Adipocyte (in vitro differentiated cells): ENCODE measurements at places on chromosomes 2 and 18.

GRCh38 chr2:176066645-176067588 is 16.8 kb downstream of the EVX2 start:
- no peak for DNase-seq

DNA sequence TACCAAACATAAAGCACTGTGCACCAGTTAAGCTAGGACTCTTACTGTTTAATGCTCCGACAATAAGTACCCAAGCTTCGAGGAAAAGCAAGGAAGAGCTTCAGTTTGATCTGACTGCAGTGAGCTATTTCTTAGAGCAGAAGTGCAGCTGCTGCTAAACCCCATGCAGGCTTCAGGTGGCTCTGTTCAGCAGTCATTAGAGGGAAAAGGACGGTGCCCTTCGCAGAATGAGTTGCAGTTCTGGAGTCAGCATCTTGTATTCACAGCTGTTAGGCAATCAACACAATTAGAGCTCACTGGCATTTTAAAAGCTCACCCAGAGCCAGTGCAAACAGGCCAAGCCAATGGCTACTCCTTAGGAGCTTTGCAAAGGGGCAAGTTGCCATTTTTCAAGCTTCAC is 1.5 kb upstream of the CERKL start:
- no peak for DNase-seq

GRCh38 chr18:48153613-48154481 is 223.4 kb upstream of the SMAD2 start:
- peak; percentile 1 for DNase-seq

- no peak for DNase-seq
Measured at GRCh38 chr2:158131919-158132566, 30.4 kb downstream of the UPP2 start.

DNA sequence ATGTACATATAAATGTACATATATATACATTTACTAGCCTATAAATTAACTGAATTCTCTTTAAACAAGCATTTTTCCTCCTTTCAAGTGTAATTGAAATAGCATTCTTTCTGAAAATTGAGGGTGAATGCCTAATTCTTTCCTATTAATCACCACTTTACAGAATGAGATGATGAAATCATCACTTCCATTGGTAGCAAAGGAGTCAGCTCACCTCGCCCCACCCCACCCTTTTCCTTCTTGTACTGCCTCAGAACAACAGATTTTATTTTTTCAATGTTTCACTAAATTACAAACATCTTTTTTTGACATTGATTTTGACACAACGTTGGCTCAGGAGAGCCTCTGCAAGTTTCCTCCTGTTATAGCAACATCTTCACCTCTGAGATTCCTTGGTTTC is 181.9 kb upstream of the CDH7 start:
- no peak for DNase-seq

GRCh38 chr2:14675489-14675888 is 43.0 kb downstream of the LRATD1 start:
- no peak for DNase-seq
